K562 (cell line): ENCODE measurements at places on chromosomes 7 and 10. TPM values are rescaled to one million over a fixed set of nuclear protein-coding genes. Genes with fewer than 3 reads are reported as not detected.

DNA sequence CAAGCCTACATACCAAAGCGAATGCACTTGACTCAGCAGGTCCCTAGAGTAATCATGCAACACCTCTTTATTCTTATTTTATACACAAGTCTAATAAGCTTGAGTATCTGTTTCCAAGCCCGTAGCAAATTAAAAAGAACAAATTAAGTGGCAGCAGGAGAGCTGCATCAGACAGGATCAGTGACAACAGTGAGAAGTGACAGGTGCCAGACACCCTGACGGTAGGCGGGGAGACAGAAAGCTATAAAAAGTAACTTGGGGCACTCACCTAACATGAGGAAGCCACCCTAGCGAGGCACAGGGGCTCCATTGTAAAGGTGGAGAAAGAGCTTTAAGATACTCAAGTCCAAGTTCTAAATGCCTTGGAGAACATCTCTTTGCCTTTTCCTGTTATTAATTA is 174.2 kb downstream of the PLXNA4 start:
- no peak for DNase-seq

- no peak for DNase-seq
Measured at GRCh38 chr10:63862860-63863259, 341.7 kb downstream of the REEP3 start.

DNA sequence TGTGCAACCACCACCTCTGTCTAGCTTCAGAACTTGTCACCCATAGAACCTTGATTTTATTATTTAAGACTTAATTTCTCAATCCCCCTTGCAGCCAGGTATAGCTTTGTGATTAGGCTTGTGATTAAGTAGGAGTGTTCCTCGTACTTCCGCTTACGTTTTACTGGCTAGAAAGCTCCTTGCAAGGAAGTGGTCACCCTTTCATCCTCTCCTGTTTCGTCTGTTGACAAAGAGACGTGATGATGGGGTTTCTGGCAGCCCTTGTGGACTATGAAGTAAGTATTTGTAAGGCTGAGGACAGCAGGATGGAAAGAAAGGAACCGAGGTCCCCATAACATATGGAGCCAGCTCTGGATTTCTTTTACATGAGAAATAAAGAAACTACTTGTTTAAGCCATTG is 86.5 kb upstream of the KDM7A start:
- DNase-seq: no peak

GRCh38 chr10:102024799-102025198 is 31.2 kb downstream of the ARMH3 start:
- no peak for DNase-seq

DNA sequence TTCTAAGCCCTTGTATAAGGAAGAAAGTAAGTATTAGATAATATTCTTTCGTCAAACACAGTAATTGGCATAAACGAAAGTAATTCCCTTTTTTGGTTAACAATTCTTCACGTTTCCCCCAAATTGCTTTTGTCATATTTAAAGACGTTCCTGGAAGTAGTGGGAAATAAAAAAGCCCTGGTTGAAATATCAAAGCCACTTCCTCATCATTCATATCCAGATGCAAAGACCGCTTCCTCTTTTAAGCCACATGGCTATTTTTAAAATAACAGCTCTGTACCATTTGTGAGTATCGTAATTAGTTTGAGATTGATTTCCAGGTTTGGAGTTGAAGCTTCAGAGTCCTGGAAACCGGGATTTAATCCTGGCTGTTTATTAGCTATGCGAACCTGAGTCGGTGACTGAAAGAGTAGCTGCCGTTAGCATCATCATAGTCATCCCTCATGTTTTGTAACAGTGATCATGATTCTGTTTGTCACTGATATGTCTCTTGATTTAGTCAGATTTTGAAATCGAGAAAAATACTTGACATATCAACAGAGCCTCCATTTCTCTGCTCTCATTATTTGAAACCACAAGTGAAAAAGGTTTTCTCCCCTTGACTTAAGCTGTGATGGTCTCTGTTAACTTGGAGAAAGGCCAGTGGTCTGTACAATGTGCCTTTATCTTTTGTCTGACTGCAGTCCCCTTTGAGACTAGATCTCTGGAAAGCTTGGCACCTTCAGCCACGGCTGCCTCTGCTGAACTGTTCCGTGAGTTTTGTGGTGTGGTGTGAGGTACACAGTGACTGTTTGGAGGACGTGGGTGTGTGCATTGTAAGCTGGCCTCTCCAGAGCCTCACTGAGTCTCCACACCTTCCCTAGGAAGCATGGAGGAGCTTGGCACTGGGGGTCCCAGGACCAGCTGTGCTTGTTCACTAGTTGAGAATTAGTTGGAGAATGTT is 18.1 kb downstream of the OPTN start:
- no peak for DNase-seq

GRCh38 chr10:86102451-86102850 is 264.1 kb downstream of the GRID1 start:
- no peak for DNase-seq

- no peak for DNase-seq
Measured at GRCh38 chr10:79088176-79088575, 19.4 kb downstream of the ZMIZ1 start.

DNA sequence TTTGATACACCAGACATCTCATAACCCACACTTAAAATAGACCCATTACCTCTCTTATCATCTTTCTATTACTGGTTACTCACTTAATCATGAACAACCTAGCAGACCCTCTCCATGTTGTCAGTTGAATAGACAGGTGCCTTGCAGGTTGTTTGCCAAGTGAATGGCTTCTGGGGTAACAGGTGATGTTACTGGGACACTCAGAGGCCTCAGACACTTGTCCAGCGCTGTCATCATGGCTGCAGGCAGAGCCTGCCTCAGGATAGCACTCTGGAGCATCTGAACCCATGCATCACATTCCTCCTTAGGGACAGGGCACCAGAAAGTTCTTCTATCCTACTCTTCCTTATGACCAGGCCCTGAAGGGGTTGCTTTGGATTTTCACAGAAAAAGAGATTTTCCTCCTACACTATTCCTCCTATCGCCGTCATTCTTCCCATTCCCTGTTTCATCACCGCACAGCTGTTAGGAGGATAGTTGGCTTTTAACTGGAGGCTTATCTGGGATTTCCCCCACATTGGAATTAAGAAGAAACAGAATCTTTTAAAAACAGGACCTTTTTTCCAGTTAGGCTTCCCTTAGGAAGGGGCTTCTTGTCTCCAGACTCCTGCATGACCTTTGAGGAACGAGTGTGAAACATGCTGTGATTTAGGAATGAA is 182.1 kb downstream of the VTI1A start:
- no peak for DNase-seq

GRCh38 chr7:138470391-138471157 is 10.5 kb downstream of the TRIM24 start:
- DNase-seq: no peak

- DNase-seq: no peak
Measured at GRCh38 chr7:155560982-155561686, 14.8 kb upstream of the CNPY1 start.

DNA sequence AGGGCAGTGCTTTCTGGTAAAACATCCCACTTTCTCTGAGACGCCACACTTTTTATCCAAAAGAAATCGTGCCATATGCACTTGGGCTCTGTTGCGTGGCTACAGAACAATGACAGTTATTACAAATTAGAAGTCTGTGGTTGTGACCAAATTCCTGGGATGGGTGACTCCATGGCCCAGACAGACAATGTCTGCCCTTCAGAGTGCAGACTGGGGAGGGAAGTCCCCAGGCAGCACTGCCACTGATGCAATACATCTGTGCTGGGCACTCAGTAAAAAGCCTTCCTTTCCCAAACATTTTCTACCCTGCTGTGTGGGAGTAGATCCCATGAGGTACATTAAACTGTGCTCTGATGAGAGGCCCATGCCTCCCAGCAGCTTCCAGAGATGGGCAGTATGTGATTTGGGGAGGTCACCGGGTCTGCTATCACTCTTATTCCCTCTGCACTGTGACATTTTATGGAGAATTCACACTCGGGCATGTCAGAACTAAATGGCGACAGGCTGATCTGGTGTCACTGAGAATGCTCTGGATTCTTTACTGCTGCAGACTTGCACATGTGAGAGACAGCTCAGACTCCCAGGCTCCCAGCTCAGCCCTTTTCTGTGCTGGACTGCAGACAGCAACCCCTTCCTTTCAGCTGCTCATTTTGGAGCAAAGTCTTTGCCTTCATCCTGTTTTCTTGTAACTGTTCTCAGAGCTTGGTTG is 243.5 kb upstream of the ZNF32 start:
- no peak for DNase-seq

DNA sequence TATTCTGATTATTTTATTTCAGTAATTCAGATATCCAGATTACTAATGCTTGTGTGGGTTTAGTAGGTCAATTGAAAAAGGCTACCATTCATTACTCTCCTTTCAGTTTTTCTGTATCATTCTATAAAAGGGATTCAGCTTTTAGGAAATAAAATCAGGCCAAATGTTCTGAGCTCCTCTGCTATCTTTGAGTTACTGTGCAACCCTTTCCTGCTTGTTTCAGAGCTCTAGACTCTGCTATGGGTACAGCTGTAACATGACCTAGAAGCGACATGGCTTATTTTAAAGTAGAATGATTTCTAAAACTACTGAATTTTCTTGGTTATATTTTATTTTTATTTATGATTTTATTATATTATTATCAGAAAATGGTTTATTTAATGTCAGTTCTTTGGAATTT is 142.8 kb downstream of the LYZL1 start:
- no peak for DNase-seq

DNA sequence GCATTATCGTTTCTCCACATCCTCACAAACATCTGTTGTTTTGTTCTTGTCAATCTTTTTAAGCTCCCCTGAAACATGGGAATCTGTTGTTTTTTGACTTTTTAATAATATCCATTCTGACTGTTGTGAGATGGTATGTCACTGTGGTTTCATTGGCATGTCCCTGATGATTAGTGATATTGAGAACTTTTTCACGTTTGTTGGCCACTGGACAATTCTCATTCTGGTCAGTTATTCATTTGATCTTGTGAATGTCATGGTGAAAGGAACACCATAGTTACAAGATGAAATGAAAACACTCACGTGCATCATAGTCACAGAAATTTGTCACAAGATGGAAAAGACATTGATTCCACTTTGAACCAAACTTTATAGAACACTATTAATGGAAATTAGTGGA is 20.5 kb upstream of the SGCE start:
- no peak for DNase-seq

- DNase-seq: no peak
Measured at GRCh38 chr10:118977835-118978234, 51.7 kb upstream of the NANOS1 start.

DNA sequence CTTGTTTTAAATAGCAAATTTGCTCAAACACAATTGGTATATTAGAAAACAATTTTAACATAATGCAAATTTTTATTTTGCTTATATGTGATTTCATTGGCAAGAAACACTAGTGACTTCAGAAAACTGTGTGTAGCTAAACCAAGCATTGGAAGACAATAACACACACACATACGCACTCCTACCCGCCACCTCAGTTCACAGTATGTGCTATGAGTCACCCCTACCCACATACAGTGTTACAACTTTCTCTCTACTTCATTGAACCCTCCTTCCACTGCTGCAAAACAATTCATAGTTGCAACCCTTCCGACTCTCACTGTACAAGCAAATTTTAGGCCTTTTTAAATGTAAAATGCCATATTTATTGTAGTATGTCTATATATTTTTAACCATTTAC is 119.9 kb upstream of the THSD7A start:
- DNase-seq: no peak

DNA sequence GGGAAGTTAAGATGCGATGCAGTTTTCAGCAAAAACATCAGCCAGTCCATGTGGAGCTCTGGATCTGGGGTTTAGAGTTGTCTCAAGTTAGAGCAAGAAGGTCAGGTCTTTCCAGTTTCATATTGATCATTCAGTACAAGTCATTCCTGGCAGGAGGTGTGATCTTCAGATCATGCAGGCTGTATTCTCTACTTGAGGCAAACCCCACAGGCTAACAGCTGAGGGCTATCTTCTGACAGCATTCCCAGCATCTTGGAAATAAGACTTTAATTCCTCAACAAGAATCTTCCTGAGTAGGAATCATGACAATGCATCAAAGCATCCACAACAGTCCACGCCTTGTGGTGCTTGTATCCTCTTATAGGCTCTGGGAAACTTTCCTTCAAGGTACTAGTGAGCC is 94.9 kb upstream of the ZNF438 start:
- no peak for DNase-seq

DNA sequence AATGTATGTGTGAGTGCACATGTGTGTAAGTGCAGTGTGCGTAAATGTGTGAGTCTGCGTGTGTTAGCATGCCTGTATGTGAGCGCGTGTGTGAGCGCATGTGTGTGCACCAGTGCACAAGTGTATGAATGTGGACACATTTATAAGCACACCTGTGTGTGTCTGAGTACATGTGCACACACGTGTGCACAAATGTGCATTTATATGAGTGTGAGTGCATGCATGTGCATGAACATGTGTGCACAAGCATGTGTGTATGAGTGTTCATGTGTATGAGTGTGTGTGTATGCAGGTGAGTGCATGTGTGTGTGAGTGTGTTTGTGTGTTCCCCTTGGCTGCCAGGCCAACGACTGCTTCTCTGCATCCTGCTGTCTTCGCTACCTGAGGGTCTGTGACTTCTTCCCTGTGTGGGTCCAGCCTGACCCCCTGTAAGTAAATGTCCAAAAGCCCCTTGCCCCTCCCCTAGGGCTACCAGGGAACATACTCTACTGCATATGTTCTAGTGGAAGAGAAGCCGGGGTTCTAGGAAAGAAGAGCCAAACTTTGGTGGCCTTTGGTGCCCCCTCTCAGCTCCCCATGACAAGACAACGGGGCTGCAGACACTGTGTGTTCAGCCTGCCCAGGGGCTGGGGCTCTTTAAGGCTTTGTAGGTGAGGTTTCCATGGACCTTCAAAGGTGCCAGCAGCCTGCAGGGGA is 17.0 kb downstream of the GOLGA7B start:
- no peak for DNase-seq

DNA sequence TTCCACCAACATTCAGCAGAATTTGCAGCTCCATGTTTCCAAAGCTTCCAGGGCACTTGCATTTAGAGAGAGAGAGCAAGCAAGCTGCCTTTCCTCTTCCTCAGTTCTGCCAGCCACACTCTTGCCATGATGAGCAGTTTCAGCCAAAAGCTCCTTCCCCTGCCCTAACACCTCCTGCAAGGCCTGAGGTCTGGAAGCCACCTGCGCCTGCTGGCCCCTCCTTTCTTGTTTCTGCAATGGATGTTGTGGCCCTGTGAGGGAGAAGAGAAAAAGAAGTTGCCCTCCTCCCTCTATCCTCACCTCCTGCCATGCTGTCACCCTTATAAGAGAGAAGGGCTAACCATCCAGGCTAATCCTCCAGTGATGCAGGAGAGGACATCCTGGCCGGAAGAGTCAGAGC is 48.7 kb downstream of the IKZF1 start:
- no peak for DNase-seq

BLVRA gene
- 50.9 and 56.6 TPM in 2 replicates for total RNA-seq

RASA4B gene
- total RNA-seq: 2.9 and 3.5 TPM in 2 replicates

TRIM73 gene
- 1.2 and 1.4 TPM in 2 replicates for total RNA-seq

FAM25G gene
- total RNA-seq: not detected in 2 replicates

SEMA4G gene
- total RNA-seq: 4.1 and 4.2 TPM in 2 replicates

ADGRA1 gene
- not detected in 2 replicates for total RNA-seq

ADRB1 gene
- total RNA-seq: 0.07 and 0.11 TPM in 2 replicates

FAM171A1 gene
- 7.7 and 8.2 TPM in 2 replicates for total RNA-seq

GPER1 gene
- 0.11 TPM in 1 of 2 replicates, not detected in the other for total RNA-seq
